ENCODE measurements at places on chromosomes 3 and 15. TPM values are rescaled to one million over a fixed set of nuclear protein-coding genes. Genes with fewer than 3 reads are reported as not detected.

DNA sequence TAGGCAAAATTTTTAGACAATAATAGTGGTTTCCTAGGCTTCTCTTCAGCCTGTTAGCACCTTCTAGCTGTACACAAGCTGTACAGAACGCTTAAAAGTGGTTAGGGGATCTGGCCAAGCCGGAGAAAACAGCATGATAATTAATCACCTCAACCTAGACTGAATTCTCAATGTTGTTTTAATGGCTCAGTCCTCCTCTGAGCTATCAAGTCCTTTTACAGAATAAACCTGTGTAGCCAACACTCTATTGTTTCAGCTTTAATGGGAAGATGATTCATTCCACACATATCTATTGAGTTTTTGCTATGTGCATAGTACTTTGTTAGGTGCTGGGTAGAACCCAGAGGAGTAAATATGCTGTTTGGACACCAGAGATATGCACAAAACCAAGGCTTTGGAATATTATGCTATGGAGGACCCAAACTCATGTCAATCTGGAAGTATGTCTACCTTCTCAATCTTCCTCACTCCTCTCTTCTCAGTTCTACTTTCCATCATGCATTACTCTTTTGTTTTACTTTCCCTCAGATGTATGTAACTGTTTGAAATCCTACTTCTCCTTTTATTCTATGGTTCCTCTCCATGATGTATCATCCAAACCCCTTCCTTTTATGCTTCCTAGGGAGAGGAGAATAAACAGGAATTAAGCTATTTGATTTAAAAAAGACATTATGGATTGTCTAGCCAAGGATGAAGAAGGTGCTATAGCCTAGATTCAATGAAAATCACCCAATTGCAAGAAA lies 27.6 kb upstream of the UBE2E2 start:
- no peak overlapping the region for H3K27ac ChIP-seq
- H3K36me3 ChIP-seq, result no peaks in the 10 kb centered on the region
- DNase-seq, result no peak
- no peaks in the 10 kb centered on the region for H3K27me3 ChIP-seq
- no peak overlapping the region for H3K4me3 ChIP-seq
- H3K4me1 ChIP-seq, result no peaks in the 10 kb centered on the region

- H3K27ac ChIP-seq, result peak within 1 kb of the TSS; percentile 87
- H3K4me1 ChIP-seq, result peaks cover 49% of the 10 kb centered on the region
- no peaks in the 10 kb centered on the region for H3K27me3 ChIP-seq
- peak within 1 kb of the TSS; percentile 65 for H3K4me3 ChIP-seq
- H3K36me3 ChIP-seq, result no peaks in the 10 kb centered on the region
Observed at GRCh38 chr15:83653639-83654378, at the start of gene ADAMTSL3. Gene ADAMTSL3 (plus strand): TSS chr15:83654123. CDS start chr15:83655762, 1,639 bp downstream.

DNA sequence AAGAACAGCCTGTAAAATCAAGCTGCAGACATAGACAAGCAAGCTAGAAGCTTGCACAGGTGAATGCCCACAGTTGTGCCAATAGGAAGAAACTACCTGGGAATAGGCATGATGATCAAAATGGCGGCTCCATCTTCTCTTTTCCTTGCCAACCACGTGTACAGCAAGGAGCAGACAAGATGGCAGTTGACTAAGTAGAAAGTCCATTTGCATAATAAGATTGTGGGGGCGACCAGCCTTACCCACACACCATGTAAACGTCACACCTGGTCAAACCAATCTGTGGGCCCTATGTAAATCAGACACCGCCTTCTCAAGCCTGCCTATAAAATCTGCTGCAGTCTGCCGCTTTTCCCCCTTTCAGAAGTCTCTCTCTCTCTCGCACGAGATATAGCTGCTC lies 25.1 kb upstream of the ANKRD34C start:
- no peaks in the 10 kb centered on the region for H3K36me3 ChIP-seq
- H3K4me3 ChIP-seq, result no peak overlapping the region
- H3K4me1 ChIP-seq, result no peaks in the 10 kb centered on the region

PLCB2 gene
- total RNA-seq, result 7.2 TPM

- no peaks in the 10 kb centered on the region for H3K36me3 ChIP-seq
- no peak overlapping the region for H3K27ac ChIP-seq
- DNase-seq, result no peak
- no peaks in the 10 kb centered on the region for H3K27me3 ChIP-seq
Observed at GRCh38 chr15:42359985-42360384, 684 bp downstream of the CAPN3 start.
